ENCODE measurements at places on chromosomes 11 and 22. TPM values are rescaled to one million over a fixed set of nuclear protein-coding genes. Genes with fewer than 3 reads are reported as not detected.

The GAB4 gene
- total RNA-seq = not detected

The BCO2 gene
- total RNA-seq = 26.6 TPM

The GUCY1A2 gene
- 5.3 TPM for total RNA-seq

The CHST1 gene
- 50.2 TPM for total RNA-seq

The GRK3 gene
- 4.4 TPM for total RNA-seq

The NCF4 gene
- 38.1 TPM for total RNA-seq

The MAPK8IP2 gene
- total RNA-seq = 0.92 TPM

The TEX54 gene
- total RNA-seq = not detected

The OR52I1 gene
- not detected for total RNA-seq

The OR8D4 gene
- not detected for total RNA-seq

The HOATZ gene
- not detected for total RNA-seq

The ACTN3 gene
- total RNA-seq = not detected
